ENCODE measurements at places on chromosomes 5 and 9.

DNA sequence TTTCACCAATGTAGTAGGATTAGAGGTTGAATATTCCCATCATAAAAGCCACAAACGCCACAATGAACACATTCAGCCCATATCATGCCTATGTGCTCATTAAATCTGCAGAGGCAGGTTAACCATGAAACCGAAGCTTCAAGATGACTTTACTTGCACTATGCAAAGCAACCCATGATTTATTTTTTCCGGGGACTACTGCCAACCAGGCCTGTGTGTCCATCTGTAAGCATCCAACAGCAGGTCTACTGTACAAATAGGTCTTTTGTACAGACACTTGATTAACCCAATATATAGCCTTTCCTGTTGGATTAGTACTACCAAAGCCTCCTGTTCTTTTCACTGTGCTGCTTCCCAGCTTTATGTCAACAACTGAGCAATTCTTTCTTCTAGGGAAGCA, 104.9 kb upstream of the CDH10 start:
- no peak for DNase-seq

DNA sequence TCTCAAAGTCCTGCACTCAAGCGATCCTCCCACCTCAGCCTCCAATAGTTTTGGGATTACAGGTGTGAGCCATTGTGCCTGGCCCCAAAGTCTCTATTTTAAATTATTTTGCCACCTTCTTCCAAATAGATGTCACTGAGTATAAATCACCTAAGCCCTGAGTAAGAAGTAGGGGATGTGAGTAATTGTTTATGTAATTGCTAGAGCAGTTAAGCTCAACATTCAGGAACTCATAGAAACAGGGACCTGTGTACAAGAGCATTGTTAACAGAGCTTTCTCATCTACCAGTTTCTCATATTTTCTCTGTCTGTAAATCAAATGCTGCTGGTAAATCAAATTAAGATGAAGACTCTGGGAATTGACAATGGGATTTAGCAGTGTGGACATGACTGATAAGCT, 26.3 kb downstream of the CDK7 start:
- no peak for DNase-seq

DNA sequence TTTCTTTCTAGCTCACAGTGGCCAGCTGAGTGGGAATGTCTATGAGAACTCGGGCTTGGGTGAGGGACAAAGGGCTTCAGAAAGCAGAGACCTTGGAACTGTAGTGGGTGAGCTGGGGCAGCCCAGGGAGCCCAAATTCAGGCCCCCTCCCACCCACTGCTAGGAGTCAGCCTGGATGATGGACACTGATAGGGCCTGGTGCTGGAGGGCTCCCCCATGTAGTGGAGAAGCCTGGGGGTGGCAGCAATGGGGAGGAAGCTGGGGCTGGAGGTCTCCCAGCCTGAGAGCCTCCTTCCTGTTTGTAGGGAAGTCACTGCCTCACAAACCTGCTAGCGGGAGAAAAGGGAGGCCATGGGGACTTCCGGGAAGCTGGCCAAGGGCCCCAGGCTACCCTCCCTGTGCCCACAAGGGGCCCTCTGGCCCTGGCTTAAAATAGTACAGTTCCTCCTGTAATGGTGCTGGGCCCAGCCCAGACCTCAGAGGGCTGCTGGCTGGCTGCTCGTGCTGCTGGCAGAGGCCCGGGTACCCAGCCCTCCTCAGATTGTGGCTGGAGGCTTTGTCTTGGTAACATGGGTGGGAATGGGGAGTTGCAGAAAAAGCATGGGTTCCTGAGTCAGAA, 6.3 kb upstream of the NR5A1 start:
- DNase-seq = no peak

DNA sequence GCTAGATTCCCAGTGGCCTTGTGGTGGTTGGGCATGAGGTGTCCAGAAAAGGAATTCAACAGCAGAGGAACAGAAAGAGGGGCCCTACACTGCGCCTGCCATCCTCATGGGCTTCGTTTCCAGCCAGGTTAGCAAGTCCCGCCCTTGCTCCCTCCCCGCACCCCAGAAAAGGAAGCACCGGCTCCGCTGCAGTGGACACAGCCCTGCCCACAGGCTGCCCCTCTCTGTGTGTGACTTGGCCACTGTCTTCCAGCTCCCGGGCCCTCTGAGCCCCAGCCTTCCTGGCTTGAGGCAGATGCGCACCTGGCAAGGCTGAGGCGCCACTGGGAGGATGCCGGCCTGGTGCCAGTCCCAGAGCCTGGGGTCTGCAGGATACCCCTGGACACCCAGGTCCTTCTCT, 305.0 kb upstream of the IRX4 start:
- no peak for DNase-seq

DNA sequence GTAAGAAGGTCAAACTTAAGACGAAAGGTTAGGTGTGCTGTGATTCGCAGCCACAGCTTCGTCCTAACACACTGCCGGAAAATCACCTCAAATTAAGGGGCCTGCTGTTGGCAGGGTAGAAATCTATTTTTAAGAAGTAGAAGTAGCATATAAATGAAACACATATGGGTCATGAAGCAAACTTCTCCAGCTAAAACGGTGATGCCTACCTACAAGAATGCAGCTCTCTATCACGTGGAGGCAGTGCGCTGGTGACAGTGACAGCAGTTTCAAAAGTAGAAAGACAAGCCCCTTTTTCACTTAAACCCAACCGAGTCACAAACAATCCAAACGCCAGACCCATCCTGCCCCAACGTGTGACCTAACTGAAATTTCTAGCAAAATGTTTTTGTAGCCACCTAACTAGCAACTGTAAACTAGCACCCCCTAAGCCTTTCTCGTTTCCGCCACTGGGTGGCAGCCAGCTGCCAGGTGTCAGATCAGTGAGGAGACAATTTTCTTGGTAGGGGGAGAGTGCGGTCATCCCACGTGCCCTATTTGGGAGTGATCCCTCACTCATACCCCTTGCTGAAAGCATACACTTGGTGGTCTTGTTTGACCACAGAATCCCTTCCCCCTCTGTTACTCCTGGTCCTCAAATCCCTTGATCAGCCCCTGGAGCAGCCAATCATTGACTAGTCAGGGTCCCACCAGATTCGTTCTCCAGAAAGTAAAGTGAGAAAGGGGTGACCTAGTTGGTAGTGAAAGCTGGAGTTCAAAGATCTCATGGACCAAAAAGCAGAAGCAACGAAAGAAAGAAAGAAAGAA, 71.8 kb upstream of the MAMDC2 start:
- peak; percentile 11 for DNase-seq

DNA sequence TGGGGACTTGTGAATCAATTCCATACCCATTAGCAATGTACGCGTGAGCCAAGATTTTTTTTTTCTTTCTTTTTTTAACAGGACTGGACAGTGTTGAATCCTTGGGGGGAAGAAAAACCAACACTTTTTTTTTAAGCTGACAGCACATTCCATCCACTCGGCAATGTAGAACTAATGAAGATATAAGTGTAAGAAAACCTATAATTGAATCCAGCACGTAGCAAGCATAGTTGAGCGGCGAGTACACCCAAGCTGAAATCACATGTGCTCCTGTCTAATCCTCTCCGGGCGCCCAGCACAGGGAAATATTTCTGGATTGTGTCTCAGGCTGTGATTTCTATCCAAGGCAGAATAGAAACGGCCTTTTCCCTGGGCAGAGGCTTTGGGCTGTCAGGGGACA, 118.2 kb downstream of the BOD1 start:
- DNase-seq = no peak

DNA sequence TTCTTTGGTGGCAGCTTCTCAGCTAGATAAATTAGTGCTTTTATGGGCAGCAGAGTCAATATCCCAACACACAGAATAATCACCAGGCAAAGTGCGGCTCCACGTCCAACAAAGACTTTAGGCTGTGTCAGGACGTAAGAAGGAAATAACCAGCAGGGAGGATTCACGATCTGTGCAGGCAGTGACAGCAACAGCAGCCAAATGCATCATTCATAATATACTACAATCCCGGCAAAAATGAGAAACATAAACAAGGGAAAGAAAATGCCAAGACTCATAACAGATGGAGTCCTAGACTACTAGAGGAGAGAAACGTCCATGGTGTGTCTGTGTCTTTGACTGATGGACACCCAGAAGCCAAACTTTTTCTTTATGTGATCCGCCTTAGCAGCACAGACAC, 100.7 kb downstream of the LMNB1 start:
- DNase-seq = no peak

GRCh38 chr9:127293767-127294166, 29.2 kb downstream of the GARNL3 start:
- DNase-seq = no peak

DNA sequence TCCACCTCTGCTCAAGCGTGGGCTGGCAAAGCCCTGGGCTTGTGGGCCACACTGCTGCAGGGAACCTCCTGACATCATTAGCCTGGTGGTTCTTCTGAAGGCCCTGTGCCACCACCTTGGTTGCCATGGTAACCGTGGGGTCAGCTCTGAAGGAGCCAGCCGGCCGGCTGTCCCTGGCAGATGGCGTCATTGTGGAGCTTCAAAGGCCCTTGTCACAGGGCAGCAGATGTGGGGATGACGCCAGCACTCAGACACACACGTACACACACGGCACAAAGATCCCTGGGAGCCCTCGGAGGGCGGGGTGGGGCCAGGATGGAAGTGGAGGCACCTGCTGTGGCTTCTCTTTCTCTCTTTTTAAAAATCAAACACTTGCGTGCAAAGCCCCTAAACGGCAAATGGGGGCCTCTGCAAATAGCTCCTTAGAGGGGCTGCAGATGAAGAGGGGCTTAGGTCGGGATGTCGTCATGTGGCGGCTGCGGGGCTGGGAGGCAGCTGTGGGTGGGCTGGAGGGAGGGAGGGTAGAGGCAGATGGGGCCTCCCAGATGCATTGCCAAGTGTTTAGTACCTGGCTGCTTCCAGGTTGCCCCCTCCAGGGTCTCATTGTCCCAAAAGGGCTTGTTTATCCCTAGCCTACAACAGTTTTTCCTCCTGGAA, 19.5 kb upstream of the RPL26L1 start:
- DNase-seq = no peak

DNA sequence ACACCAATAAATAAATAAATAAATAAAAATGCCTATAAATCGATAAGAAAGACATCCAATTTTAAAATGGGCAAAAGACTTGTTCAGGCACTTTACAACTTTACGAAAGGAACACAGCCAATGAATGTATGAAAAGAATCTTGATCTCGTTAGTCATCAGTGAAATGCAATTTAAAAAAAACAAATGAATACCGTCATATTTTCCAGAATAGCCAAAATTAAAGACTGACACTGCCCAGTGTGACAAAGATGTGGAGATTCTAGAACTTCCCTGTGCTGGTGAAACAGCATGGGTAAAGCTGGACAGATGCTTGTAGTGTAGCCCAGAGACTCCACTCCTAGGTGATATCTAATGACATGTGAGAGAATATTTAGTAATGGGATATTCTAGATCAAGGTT, 127.1 kb downstream of the GOLPH3 start:
- DNase-seq = no peak

GRCh38 chr5:137617528-137618205, 118.2 kb downstream of the KLHL3 start:
- DNase-seq = no peak

GRCh38 chr5:43017428-43017815, 22.7 kb downstream of the ANXA2R start:
- DNase-seq = no peak

DNA sequence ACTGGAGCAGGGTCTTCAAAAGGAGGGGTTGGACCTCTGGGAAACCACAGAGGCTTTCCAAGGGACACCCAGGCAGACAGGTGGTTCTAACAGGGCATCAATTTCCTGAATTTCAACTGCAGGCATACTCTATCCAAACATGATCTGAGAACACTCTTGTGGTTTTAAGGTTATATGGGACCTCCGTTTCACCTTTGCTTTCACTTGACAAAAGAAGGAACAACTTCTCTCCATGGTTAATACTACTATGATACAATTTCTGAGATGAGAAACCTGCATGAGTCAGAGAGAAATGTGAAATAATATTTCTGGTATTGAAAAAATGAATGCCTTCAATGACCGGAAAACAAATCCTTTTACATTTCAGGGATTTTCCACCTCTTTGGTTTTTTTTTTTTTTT, 28.0 kb upstream of the ERAP1 start:
- DNase-seq = no peak

GRCh38 chr9:69499959-69500358, 172.2 kb downstream of the APBA1 start:
- no peak for DNase-seq

- DNase-seq = peak; percentile 4
Observed at GRCh38 chr5:119220576-119221197, 135.1 kb upstream of the TNFAIP8 start.

- no peak for DNase-seq
Observed at GRCh38 chr9:37905776-37906175, 1.8 kb upstream of the SLC25A51 start.

DNA sequence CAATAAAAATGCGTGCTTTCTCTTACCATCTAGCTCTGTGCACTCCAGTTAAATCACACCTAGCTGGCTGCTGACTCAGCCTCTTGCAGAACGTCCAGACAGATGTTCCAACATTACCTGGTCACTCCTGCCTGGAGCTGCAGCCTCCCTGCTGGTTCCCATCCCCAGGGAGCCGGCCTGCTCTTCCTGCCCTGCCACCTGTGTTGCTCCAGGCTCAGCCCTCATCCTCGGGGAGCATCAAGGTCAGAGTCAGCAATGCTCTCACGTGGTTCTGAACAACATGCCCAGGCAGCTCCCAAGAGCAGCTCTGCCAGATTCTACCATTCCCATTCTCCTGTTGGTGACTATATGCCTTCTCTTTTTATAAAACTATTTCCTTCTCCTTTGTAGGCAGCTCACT, 81.3 kb downstream of the GADD45G start:
- no peak for DNase-seq

DNA sequence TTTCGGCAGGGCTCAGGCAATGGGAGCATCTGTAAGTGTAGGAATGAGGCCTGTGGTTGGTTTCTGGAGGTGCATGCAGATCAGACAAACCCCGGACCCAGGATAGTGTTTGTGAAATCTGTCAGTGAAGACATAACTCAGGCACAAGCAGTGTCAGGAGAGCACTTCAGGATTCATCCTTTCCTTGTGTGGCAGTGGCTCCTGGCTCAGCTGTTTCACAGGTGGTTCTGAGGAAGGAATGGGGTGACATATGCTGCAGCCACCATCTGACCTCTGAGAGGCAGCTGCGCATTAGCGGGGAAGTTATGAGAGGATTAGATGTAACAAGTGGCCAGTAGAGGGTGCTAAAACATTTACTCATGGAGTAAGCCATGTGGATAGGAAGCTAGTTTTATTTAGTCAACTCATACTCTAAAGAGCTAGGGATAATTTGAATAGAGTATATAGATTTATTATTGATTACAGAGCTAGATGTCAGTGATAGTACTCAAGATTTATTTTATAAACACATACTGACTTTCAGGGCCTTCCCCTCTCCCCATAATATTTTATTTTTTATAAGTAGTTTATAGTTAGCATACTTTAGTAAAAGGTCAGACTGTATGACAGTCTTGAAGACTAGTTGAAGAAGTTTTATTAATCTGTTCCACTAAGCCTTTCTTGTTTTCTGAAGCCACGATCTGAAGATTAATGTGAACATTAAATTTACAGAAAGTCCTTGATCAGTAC, 28.4 kb downstream of the NNT start:
- DNase-seq = no peak

DNA sequence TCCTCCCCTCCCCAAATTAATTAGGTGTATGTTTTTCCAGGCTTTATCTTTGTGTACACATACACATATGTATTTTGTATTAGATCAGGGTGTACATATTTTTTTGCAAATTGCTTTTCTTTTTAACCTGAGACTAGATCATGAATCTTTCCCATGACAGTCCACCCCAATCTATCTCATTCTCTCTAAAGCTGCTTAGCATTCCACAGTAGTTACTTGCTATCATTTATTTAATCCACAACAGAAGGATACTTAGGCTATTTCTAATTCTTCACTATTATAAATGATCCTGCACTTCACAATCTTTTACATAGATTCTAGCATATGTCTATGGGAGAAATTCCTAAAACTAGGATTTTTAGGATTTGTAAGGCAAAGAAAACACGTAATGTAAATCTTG, 43.9 kb downstream of the SH3RF2 start:
- DNase-seq = no peak

Data from GM18507 (cell line).